ENCODE measurements at places on chromosomes 6 and 20.

DNA sequence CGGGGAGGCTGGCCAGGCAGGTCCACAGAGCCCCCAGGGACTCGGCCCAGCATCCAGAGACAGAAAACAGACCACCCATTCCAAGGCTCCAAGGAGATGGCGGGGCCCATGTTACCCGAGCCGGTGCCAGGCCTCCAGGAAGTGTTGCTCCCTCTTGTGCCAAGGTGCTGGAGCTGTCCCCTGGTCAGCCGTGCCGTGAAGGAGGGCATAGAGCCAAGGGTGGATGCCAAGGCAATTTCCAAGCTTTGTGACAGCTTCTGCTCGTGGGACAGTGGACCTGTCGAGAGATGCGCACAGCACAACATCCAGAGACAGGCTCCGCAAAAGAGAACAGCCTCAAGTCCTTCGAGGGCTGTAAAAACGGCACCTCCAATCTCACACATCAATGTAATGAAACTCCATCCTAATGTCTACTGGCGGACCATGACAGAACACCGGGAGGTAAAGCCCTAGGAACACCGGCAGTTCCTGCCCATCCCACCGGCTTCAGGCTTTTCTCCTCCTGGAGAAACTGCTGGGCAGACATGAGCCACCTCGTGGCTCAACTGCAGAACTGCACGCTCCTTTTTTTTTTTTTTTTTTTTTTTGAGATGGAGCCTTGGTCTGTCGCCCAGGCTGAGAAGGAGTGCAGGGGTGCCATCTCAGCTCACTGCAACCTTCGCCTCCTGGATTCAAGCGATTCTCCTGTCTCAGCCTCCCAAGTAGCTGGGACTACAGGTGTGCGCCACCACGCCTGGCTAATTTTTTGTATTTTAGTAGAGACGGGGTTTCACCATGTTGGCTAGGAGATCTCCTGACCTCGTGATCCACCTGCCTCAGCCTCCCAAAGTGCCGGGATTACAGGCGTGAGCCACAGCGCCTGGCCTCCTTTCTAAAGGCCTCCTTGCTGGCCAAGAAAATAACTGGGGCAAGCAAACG is 30.9 kb upstream of the AVP start:
- DNase-seq: no peak

GRCh38 chr6:26437550-26437949 is 2.8 kb upstream of the BTN3A3 start:
- no peak for DNase-seq

DNA sequence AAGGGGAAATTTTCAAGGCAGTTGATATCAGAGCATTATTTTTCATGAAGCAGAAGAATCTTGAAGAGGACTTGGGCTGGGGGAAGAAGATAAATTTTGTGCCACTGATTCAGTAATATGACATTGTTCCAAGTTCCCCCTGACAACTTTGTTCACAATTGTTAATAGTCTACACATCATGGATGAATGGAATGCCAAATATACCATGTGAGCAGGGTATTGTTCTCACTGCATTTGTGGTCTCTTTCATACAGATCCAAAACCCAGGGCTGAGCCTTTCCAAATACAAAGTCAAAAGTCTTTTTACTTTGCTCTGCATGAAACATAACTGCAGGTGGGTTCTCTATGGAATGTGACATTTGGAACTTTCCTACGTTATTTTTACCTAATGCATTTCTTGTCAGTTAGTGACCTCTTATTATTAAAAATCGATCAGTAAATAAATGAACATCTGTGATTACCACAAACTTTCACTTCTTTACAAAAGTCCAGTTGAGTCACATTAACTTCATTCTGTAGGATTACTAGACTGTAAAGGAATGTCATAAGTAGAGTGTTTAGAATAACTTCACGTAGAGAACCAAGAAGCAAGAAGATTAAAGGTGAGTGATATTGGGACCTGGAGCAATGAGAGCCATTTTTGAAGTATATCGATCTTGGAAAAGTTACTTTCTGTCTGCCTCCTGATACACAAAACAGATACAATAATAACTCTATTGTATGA is 100.9 kb downstream of the RCAN2 start:
- DNase-seq: no peak

- no peak for DNase-seq
These were observed 4.9 kb upstream of the CTCFL start for GRCh38 chr20:57529810-57530209.

DNA sequence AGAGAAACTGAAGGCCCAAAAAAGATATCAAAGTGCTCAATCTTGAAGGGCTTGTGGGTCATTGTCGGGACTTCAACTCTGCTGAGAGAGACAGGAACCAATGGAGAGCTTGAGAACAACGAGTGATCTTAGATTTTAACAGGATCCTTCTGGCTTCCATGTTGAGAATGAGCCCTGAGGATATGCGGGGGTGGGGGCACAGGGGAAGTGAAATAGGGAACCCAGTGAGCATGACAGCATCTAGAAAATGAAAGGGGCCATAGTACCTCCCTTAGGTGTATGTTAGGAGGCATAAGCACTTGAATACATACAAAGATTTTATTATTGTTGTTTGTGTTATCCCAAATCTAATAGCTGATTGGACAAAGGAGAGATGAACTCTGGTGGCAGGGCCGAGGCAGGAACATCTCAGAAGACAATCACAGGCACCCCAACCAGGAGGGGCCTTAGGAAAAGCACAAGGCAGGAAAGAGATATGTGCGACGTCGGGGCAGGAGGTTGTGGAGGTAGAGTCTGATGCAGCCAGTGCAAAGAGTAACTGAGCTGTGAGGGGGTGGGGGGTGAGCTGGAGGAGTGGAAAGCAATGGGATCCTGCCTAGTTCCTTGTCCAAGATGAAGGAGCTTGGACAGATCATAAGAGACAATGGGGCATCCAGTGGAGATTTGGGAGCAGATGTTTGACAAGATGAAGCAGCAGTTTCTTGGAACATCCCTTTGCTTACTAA is 10.4 kb downstream of the TGM6 start:
- no peak for DNase-seq

DNA sequence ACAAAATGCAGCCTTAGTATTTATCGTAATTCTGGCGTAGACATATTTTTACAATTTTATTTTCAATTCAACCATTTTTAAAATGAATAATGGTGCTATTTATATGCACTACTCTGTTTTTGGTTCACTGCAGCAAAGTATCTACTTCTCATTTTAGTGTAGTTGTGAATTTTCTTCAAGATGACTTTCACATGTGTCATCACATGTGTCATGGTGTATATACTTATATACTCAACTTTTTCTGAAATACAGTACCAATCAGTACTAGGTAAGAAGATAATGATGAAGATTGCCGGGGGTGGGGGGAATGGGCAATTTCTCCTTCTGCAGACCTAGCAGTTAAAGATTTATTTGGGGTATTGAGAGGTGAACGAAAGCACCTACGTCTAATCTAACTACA is 634.5 kb downstream of the PHF3 start:
- DNase-seq: no peak

GRCh38 chr6:92469186-92469828 is 950.1 kb downstream of the EPHA7 start:
- no peak for DNase-seq

DNA sequence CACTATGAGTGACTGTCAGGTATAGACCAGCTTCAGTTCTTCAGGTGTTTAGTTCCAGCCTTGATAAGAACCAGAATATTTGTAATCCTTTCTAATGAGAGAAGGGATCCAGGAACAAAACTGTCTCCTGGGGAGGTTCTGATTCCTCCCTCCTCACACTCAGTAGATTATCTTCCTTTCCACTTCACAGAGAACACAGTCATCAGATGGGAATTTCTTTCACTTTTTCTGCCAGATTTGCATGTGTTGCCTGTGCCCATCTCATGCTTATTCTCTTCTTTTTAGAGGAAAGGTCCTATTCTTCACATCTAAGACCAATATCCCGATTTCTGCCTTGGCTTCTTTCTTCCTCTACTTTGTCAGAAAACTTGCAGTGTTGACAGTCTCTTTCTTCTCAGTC is 50.8 kb downstream of the CD109 start:
- no peak for DNase-seq

GRCh38 chr6:68689910-68690309 is 54.8 kb downstream of the ADGRB3 start:
- DNase-seq: no peak

DNA sequence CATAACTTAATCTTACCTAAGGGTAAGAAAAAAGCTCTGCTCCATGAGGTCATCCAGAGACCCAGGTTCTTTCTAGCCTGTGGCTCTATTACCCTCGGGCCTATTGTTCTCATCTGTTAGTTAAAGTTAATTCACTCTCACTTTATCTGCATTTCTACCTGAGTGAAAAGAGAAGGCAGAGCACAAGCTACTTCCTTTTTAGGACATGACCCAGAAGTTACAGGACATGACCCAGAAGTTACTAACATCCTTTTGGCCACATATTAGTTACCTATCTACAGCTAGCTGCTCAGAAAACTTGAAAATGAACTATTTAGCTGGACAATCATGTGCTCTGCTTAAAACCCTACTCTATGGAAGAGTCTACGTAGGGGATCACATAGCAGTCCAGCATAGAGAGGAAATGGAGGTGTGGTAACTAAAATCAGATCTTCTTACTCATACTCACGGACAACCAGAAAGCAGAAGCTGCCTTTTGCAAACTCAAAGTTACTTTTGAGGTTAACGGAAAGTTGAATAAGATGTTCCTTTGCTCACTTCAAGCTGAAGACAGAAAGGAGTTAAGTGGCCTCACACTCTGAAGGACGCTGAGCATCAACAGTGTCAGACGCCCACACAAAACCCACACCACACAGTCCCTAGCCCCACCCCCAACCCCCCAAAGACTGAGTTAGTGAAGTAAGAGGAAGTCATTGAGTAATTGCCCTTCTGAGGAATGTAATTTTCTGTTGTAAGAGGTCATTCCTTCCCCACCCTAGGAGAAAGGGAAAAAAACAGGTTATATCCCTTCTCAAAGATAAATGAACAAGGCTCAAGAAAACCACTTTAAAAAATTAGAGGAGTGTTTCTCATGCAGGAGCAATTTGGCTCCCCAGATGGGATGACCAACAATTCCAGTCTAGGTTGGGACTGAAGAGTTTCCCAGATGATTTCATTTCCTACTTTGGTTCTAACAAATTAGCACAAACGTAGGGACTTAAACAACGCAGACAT is 45.9 kb upstream of the TAB2 start:
- peak; percentile 6 for DNase-seq

GRCh38 chr6:103405321-103405720 is 1454.4 kb downstream of the HACE1 start:
- DNase-seq: no peak

DNA sequence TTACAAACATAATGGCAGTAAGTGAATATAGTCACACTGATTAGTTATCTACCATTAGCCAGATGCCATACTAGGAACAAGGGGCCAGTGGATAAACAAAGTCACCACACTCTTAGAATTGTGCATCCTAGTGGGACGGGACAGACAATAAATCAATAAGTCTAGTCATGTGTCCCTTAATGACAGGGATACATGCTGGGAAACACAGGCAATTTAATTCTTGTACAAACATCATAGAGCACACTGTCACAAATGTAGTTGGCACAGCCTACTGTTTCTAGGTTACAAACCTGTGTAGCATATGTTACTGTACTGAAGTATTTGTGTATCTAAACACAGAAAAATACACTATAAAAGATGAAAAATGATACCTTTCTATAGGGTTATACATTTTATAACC is 123.0 kb upstream of the FAM184A start:
- DNase-seq: no peak

DNA sequence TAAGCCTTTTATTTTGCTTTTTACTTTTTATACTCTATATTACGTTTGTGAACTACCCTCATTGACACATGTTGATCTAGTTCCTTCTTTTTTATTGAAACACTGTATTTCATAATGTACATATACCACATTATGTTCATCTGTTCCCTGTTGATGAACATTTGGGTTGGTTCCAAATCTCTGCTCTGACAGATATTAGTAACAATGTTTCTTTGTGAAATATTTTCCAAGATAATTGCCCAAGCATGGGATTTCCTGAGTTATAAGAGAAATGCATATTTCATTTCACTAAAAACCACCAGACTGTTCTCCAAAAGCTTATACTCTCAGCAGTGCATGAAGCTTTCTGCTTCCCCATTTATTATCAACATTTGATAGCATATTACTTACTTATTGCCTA is 44.2 kb upstream of the TNFRSF21 start:
- no peak for DNase-seq

DNA sequence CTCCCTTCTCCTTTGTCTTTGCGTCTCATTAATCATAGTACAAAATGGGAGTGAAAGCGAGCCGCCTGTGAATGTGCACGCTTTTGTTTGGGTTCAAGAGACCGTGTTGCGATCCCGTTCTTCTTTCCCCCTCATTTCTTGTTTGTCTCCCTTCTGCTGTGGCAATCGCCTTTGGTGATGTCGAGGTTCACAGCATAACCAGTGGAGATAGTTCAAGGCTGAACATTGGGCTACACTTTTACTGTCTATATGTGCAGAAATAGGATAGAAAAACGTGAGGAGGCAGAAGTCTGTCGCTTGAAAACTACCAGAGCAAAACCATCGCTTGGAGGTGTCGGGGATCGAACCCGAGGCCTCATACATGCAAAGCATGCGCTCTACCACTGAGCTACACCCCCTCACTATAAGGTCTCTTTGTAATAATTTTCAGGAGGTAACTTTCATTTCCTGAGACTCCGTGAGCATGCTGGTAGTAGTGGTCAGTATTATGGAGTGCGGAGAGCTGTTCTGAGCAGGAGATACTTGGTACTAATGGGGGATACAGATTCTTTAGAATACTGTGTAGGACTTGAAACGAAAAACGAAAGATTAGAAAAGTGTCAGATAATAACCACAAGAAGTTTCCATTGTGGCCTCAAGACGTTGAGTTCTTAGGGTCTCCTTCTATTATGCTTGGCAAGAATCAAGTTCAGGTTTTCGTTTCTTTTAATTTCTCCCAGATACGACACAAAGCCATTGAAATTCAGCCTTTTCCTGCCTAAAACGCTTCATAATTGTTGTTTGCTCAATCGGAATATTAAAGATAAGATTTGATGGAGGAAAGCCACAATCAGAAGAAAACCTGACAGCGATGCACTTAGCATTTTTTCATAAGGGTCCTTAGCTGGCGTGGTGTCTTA is 106.6 kb downstream of the TRIM27 start:
- DNase-seq: no peak

DNA sequence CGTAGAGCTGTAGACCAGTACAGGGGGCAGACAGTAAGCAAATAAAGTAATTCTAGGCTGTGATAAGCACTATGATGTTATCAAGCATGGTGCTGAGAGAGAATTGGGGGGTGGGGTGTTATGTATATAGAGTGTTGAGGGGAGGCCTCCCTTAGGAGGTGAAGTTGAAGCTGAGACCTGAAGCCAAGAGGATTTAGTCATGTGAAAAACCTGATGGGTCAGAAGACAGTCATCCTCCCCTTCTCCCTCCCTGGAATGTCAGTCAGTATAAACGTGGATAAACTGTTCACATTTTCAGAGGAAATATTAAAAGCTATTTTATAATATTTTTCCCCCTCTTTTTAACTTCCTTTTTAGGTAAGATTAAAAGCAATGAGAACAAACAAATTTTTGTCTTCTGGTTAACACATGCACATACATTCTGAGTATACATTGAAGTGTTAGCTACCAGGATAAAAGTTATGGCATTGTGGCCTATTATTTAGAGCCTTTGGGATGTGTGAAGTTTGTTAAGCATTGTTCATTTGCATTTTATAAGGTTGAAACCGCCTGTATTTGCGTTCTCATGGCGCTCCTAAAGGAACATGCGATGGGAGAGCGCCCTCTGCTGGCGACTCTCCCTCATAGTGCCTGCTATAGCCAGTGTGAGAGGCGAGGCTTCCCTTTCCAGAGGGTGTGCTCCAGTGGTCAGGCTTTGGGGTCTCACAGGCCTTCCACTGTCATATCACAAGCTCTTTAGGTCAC is 35.4 kb upstream of the MAPK13 start:
- DNase-seq: peak; percentile 80

All from T-helper 9 cell (primary cell).